ENCODE measurements at places on chromosomes 7 and 10.
A peak's percentile ranks its signal among the peaks of the same experiment; 100 is the strongest.

- no peak for DNase-seq
Observed at GRCh38 chr10:92848441-92849233, at the start of gene EXOC6. EXOC6 (plus strand) TSS chr10:92848520; CDS start chr10:92848534, 14 bp downstream.

- DNase-seq = no peak
Observed at GRCh38 chr7:129561677-129562359, 49.7 kb upstream of the NRF1 start.

DNA sequence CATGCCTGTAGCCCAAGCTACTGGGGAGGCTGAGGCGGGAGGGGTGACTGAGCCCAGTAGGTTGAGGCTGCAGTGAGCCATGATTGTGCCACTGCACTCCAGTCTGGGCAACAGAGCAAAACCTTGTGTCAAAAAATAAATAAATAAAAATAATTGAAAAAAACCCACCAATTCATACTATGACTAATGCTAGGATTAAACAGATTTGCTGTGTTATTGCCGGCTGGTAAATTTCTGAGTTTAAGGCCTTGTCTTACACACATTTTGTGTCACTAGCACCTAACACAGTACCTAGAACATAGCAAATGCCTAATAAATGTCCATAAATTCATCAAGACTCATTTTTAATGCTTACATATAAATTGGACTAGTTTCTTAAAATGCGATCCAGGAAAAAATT is 8.7 kb downstream of the ESYT2 start:
- no peak for DNase-seq

GRCh38 chr10:125548356-125548755 is 134.6 kb downstream of the TEX36 start:
- DNase-seq = no peak

- DNase-seq = no peak
Observed at GRCh38 chr10:22760025-22760424, 45.6 kb upstream of the PIP4K2A start.

GRCh38 chr7:81198766-81199165 is 279.9 kb upstream of the SEMA3C start:
- DNase-seq = no peak

DNA sequence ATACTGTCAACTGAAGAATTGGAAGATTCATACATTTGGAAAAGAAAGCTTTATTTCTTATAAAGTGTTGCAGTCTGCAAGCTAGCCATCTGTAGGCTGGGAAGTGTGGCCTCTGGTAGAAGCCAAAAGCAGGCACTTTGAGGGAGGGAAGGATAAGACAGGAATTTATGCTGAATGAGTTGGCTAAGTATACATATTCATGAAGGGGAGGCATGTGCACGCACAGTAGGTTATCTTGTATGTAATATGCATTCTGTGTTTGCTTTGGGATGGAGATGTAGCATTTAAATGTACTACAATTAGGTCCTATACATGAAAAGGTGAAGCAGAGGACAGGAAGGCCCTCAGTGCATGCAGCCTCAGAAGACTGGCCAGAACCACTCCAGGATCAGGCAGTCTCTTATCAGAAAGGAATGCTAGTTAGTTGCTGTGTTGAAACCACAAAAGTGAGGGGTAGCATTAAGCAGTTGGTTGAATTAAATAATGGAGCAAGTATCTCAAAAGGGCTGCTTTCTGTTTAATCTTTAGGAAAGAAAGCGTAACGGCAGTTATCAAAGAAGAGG is 40.9 kb downstream of the MYO3A start:
- DNase-seq = peak; percentile 63
